ENCODE measurements at places on chromosomes 7 and 10. TPM values are rescaled to one million over a fixed set of nuclear protein-coding genes. Genes with fewer than 3 reads are reported as not detected.

Gene UCN3
- polyA plus RNA-seq: not detected

Gene RNLS
- 2.5 TPM for polyA plus RNA-seq

Gene DYNC1I1
- 1.2 TPM for polyA plus RNA-seq

Gene ST8SIA6
- polyA plus RNA-seq: 1.2 TPM

Gene COL17A1
- polyA plus RNA-seq: 29.7 TPM

Gene ITGB8
- 4.0 TPM for polyA plus RNA-seq

Gene TMEM176A
- 12.4 TPM for polyA plus RNA-seq

Gene AKR1C8
- not detected for polyA plus RNA-seq

Gene SLC16A9
- polyA plus RNA-seq: 4.9 TPM

Gene IFIT2
- 7.9 TPM for polyA plus RNA-seq

Gene FBXL13
- 0.89 TPM for polyA plus RNA-seq

GRCh38 chr10:56178210-56178609, 182.8 kb downstream of the ZWINT start:
- no peak for DNase-seq

GRCh38 chr10:90308223-90308622, 549.6 kb downstream of the HTR7 start:
- peak; percentile 65 for DNase-seq

DNA sequence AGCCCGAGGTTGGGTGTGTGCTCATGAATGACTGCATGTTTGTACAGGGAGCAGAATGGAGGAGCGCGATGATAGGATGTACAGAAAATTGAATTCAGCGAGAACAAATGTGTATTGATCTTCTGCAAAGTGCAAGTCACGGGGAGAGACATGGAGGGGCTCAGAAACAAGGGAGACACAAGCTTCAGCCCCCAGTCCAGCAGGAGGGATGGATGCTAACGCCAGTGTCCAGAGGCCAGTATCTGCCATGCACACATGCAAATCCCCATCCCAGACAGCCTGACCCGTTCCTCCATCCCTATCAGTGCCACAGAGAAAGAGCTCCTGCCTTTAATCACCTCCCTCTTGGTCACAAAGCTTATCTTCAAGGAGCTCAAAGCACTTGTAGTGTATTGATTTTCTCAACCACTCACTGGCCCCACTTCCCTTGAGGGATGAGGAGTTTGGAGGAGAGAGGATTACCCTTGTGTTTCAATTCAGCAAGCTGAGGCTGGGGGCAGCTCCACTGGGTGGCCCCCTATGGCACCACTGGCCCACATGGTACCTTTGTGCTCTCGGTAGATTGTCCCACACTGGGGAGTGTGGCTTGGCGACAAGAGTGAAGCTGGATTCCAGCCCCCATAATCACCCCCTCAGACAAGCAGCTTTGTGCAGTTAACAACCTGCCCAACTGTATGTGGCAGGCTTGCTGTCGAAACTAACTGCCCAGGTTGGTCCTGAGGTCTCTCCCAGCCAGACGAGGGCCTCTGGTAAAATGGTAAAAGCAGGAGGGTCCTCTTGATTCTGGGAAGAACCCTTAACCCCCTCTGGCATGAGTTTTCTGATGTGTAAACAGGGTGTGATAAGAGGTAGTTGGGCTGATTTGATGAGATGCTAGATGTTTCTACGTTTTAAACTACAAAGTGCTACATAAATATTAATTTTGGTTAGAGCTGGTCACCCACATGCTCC, 151.6 kb upstream of the UNC5B start:
- DNase-seq: no peak

- no peak for DNase-seq
Measured at GRCh38 chr10:124717911-124718741, 26.1 kb downstream of the FAM53B start.

DNA sequence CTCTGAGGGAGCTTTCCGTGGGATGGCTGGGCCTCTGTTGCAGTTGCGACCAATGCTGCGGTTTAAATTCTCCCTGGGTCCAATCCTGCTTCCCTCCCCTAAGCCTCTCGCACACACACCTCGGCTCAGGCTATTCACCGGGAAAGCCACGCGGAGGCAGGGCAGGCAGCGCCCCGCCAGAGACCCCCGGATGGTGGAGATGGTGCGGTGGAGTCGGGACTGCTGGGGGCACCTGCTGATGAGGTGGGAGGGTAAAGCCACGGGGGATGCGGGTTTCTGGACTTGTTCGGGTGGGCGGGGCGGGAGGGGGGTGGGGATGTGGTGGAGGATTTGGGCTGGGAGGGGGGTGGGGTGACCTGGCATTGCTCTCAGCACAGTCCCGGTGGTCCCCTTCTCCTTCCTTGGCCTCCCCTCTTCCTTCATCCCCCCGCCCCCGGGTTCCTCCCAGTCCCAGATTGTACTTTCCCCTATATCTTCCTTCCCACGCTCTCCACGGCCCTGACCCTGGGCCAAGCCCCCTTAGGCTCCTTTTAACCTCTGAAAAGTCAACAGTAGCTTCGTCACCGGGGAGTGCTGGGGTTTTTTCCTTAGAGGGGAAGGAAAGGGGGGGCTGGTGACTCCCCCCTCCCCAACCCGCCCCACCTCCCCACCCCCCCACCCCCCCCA, 16.4 kb downstream of the UNCX start:
- DNase-seq: no peak

GRCh38 chr10:131693766-131694165, 207.0 kb upstream of the PPP2R2D start:
- DNase-seq: no peak

- DNase-seq: no peak
Measured at GRCh38 chr7:116340943-116341907, 130.9 kb downstream of the TES start.

DNA sequence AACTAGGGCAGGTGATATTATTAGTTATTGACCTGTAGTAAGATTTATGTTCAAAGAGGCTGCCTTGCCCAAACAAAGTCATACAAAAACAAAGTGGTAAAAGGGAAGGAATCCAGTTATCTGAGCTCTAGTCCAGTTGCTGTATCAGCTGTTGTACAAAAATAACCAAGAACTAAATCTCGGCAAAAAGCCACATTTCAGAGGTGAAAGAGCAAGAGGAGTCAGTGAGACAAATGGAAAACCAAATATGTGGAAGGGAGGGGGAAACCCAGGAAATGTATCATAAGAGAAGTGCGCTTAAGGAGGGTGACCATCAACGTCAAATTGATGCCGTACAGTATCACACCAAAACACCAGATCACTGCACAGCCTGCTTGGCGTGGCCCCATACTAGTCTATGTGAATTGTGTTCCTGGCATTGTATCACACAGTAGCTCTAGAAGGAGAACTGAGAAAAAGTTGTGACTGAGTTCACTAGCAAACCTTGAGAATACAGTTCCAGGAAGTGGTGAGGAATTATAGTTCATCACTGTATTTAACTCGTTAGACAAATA, 6.4 kb downstream of the AGBL3 start:
- no peak for DNase-seq

Data from muscle of arm (tissue), 14 donors.